ENCODE measurements at places on chromosomes 2 and 18.

- DNase-seq = no peak
Observed at GRCh38 chr2:84816426-84817026, 64.4 kb downstream of the TRABD2A start.

- no peak for DNase-seq
Observed at GRCh38 chr2:58539973-58540372, 298.8 kb upstream of the FANCL start.

DNA sequence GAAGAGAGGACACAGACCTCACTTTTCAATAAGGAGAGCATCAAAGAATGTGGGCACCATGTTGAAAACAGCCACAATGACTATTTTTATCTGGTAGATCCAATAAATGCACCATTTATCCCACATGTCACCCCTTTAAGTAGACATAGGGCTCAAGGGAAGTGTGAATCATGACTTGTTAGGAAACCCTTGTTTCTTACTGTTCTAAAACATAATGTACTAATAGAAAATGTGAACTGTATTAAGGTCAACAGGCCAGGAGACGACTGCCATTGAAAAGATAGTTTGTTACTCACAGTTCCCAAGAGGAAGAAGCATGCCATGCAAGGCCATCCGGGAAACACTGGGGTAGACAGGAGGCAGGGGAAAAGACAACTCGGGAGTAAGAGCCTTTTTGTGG, 137.7 kb downstream of the EN1 start:
- no peak for DNase-seq

GRCh38 chr2:126811101-126811500, 87.6 kb upstream of the TEX51 start:
- DNase-seq = no peak
